Stimulated activated CD8-positive, alpha-beta memory T cell treated with anti-CD3 and anti-CD28 coated beads, Interleukin-2, amount 100 ng/mL, for 48 hours (primary cell): ENCODE measurements at places on chromosomes 12 and 14.

GRCh38 chr12:86723326-86723725 lies 467.1 kb upstream of the MGAT4C start:
- no peak for DNase-seq

- no peak for DNase-seq
Observed at GRCh38 chr12:106174876-106175275, 36.1 kb upstream of the NUAK1 start.

GRCh38 chr12:119288576-119288975 lies 46.0 kb upstream of the CCDC60 start:
- DNase-seq = no peak

DNA sequence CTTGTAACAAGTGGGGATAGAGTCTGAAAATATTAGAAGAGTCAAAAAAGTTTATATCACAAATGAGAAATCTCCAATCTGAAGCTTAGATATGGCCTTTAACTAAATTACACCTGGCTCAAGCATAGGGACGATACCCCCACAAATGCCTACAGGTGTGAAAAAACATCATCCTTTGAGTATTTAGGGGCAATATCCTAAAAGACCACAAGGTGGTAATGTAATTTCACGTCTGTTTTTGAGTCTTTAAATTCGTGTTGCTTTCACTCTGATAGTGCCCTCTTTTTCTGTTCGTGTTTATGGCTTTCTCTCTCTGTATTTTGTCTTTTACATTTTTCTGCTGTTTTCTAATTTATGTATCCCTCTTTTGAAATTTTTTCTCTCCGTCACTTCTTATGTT lies 84.3 kb downstream of the ETNK1 start:
- DNase-seq = no peak

DNA sequence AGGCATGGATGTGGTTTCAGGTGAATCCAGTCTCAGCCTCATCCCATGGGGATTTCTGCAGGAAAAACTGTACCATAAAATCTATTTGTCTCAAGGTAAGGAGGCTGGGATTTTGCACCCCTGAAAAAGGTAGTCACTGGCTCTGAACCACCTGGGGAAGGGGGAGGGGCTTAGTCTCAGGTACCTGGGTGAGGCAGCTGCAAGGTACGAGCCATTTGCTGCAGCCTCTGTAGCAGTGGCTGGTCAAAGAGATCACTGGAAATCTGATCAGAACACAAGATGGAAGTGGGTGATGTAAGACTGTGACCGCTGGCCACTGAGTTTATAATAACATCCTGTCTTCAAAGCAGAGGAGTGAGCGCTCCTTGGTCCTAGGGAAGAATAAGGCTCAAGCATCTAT lies 209.9 kb upstream of the NOS1 start:
- no peak for DNase-seq

GRCh38 chr14:23588884-23589598 lies 10.5 kb upstream of the JPH4 start:
- DNase-seq = peak; percentile 75

- no peak for DNase-seq
Observed at GRCh38 chr12:38930990-38931389, 25.6 kb upstream of the CPNE8 start.

GRCh38 chr12:12379831-12380730 lies 23.2 kb downstream of the BORCS5 start:
- no peak for DNase-seq

DNA sequence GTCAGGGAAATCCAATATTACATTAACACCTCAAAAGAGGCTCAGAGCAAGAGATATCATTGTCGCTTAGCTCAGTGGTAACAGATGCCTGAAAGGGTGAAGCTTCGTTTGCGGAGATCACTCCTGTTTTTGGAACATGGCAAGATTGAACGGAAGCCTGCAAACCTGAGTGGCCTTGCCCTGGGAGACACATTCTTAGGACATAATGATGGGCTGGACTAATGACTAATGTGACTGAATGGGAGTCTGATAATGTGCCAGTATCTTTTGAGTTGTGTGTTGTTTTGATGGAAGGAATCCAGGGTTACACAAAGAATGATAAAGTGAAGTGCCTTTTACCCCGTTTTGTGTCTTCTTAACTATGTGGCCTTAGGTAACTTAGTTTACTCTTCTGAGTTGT lies 109.3 kb upstream of the IFNG-AS1 start:
- DNase-seq = no peak

DNA sequence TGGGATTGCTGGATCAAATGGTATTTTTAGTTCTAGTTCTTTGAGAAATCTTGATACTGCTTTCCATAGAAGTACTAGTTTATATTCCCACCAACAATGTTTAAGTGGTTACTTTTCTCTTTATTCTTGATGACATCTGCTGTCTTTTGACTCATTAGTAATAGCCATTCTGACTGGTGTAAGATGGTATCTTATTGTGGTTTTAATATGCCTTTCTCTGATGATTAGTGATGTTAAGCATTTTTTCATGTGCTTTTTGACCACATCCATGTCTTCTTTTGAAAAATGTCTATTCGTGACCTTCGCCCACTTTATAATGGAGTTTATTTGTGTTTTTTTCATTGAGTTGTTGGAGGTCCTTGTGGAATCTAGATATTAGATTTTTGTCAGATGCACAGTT lies 865.7 kb downstream of the SLC6A15 start:
- DNase-seq = no peak

- no peak for DNase-seq
Observed at GRCh38 chr12:23763724-23764123, 185.7 kb downstream of the SOX5 start.

DNA sequence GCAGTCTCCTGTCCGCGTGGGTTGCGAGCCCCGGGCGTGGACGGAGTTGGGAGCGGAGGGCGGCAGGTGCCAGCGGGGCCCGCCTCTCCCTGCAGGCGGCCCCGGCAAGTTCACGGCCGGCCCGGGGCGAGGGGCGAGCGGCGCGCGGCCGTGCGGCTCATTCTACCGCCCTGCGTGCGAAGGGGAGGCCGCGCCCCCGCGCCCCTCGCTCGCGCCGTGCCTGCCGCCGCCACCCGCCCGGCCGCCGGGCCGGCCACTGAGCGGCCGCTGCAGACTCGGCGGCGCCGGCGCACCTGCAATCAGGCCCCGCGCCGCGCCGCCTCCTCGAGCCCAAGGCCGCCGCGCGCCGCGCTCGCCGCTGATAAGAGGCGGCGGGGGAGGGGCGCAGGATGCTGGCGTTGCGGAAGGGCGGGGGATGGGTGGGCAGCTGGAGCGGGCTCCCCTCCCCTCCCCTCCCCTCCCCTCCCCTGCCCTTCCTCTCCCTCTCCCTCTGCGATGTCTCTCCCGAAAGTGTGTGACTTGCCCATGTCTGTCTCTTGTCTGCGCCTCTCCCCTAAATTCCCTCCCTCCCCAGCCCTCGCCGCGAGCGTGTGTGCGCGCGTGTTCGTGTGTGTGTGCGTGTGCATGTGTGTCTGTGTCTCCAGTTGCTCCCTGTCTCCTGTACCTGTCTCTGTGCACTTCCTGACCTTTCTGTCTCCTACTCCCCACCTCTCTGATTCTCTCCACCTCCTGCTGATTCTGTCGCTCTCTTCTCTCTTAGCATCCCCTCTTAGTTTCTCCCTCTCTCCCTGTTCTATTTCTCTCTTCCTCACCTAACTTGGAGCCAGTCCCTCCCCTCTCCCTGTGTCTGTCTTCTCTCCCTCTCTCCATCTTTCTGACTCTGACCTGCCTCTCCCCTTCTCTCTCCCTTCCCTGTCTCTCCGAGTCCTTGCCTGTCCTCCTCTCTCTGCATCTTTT lies 768.1 kb upstream of the TBX3 start:
- no peak for DNase-seq

DNA sequence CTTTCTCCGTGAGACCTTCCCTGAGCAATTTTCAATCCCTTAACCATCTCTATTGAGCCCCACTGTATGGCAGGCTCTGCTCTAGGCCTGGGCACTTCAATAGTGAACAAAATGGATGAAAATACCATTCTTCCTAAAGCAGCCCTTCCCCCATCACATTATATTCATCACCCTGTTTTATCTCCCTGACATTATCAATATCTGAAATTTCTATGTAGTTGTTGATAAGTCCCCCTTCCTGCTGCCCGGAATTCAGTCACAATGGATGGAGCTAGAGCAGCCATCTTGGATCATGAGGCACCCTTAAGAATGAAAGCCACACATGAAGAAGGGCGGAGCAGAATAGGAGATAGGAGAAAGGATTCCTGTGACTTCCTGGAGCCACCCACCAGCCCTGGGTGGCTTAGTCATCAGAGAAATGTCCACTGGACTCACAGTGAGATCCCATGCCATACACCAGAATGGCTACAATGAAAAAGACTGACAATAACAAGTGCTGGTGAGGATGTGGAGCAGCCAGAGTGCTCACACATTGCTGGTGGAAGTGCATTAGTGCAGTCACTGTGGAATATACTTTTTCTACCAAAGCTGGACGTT lies 33.9 kb downstream of the SCARB1 start:
- no peak for DNase-seq

GRCh38 chr12:27802511-27802910 lies 22.5 kb upstream of the MANSC4 start:
- no peak for DNase-seq

- no peak for DNase-seq
Observed at GRCh38 chr12:92630968-92631367, 71.8 kb upstream of the PLEKHG7 start.

DNA sequence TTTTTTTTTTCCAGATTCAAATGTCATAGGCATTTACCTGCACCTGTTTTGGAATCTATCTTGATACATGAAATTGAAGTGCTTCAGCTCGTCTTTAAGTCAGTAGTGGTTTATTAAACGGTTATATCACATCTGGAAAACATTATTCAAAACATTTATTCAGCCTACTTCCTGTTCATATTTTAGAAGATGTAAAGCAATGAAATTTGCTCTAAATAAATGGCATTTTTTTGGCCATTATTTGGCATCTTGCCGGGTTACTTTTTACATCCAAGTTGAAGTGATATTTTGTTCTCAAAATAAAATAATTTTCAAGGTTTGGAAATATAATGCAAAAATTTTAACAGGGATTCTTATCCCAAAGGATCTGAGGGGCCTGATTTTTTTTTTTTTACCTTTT lies 103.1 kb downstream of the EML1 start:
- DNase-seq = no peak

GRCh38 chr12:46368138-46368537 lies 4.4 kb downstream of the SLC38A2 start:
- no peak for DNase-seq

DNA sequence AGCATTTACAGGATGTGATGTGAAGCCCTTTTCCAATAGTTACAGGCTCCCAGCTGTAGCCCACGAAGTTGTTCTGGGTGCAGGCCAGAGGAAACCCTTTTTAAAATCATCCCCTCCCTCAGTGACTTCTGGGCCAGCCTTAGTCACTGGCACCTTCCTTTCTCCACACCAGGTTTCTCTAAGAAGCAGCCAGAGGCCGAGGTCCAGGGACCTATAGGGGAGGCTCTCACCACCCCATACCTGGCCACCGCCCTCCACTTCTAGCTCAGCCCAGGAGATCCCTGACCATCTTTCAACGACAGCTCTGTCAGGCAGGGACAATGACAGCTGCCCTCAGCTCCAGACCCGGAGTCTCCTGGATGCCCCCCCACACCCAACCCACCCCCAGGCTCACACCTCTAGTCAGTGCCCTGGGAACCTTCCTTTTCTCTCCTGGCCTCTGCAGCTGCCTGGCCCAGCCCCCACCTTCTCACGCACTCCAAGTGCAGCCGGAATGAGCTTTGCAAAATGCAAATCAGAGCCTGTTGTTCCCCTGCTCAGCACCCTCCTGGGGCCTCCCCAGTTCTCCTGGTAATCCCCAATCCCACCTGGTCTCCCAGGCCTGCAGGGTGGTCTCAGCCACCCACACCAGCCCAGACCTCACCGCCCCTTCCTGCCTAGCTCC lies 46.7 kb downstream of the TESC start:
- DNase-seq = no peak

DNA sequence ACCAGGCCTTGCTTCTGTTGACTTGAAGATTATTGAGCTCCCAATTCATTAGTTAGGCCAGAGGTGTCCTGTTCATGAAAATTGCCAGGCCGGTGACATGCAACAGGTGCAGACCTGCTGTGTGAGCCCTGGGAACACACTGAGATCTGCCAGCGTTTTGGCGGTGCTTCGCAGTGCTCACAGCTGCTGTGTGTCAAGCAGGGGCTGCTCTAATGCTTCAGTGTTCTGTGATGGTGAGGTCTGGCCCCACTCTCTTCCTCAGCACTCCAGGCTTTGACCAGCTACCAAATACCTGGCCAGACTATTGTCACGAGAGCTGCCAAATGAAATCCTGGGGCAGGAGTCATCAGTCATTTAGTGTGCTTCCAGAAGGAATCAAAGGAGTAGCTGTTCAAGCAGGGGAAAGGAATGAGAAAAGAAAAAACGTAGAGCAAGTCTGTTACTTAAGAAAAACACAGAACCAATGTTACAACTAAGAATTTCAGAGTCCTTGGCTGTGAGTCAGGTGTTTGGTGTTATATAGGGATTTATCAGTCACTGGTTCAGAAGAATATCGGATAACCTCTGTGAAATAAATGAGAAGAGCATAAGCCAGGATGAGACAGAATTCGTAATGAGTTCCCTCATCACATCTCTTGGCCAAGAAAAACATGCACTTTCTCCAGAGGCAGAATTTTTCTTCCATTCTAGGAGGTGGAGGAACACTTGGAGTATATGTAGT lies 150.8 kb downstream of the FBXL14 start:
- no peak for DNase-seq

- DNase-seq = no peak
Observed at GRCh38 chr12:94997061-94997460, 6.4 kb downstream of the NDUFA12 start.

- DNase-seq = no peak
Observed at GRCh38 chr12:117498880-117499279, 137.5 kb upstream of the NOS1 start.

DNA sequence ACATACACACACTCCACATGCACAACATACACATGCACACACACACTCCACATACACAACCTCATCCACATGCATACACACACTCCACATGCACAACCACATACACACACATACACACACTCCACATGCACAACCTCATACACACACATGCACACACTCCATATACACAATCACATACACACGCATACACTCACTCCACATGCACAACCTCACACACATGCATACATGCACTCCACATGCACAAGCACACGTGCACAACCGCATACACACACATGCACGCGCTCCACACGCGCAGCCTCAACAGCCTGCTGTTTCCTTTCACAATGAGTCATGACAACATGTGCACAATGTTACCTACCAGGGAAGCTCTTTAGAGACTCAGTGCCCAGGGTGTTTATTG lies 61.2 kb upstream of the TMEM132C start:
- no peak for DNase-seq

DNA sequence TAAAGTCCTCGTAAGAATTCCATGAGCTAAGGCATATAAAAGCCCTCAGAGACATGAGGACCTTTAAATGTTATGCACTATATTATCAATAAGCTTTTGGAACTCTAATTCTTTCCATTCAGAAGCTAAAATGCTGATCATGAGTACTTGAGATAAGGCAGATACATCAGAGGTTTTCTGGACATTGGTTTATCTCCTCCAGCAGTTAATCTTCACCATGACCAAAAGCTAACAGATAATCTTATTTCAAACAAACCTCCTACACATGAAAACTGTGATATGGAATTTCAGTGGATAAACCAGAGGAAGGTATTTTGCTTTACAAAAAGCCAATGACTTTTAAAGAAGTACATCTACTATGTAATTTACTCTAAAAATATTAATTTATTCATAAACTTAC lies 97.9 kb upstream of the BBS10 start:
- DNase-seq = no peak
